Aorta (tissue), 5 donors: ENCODE measurements at places on chromosomes 6 and 20. TPM values are rescaled to one million over a fixed set of nuclear protein-coding genes. Genes with fewer than 3 reads are reported as not detected.

The XPO5 gene
- 19.7 TPM for total RNA-seq

The RAET1G gene
- total RNA-seq = 0.99 TPM

The PRKN gene
- 17.3 TPM for total RNA-seq

The BNIP5 gene
- not detected for total RNA-seq

The IPCEF1 gene
- 4.7 TPM for total RNA-seq

The PHF20 gene
- total RNA-seq = 48.7 TPM

The CST2 gene
- 0.75 TPM for total RNA-seq

GRCh38 chr20:35820715-35821114 lies 48.9 kb downstream of the PHF20 start:
- H3K27me3 ChIP-seq = no peaks in the 10 kb centered on the region
- no peak overlapping the region for H3K4me3 ChIP-seq

- H3K4me1 ChIP-seq = no peaks in the 10 kb centered on the region
- no peak overlapping the region for H3K27ac ChIP-seq
Measured at GRCh38 chr6:165811512-165811911, 148.5 kb upstream of the PDE10A start.

DNA sequence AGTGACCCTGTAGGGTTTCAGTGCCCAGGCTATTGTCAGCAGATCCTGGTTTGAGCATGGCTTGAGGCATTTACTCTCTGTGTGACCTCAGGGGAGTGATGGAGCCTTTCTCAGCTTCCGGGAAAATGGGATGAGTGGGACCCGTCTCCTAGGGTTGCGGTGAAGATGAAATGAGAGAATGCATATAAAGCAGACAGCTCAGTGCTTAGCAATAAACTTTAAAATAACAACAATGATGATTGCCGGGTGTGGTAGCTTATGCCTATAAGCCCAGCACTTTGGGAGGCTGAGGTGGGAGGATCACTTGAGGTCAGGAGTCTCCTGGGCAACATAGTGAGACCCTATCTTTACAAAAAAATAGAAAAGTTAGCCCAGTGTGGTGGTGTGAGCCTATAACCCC lies 106.0 kb upstream of the MTHFD1L start:
- H3K4me1 ChIP-seq = no peaks in the 10 kb centered on the region
- DNase-seq = no peak
- no peaks in the 10 kb centered on the region for H3K27me3 ChIP-seq
- H3K27ac ChIP-seq = no peak overlapping the region

DNA sequence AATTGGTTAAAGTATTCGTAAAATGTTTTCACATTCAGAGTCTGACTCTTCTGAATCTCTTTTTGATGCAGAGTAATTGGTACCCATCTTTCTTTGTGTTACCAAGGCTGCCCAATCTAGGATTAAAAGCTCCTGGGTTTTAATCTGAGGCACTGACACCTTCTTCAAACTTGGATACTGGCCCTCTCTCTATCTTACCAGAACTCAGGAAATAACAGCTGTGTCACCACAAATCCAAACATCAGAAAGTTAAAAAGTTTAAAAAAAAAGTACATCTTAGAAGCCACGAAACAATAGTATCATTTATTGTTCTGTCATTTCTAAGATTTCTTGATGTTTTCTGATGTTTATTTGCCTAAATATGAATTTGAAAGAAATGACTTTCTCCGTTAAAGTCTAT lies 255.5 kb upstream of the RUNX2 start:
- no peak overlapping the region for H3K27ac ChIP-seq
- H3K36me3 ChIP-seq = no peaks in the 10 kb centered on the region
- H3K4me1 ChIP-seq = no peaks in the 10 kb centered on the region
- no peaks in the 10 kb centered on the region for H3K27me3 ChIP-seq

DNA sequence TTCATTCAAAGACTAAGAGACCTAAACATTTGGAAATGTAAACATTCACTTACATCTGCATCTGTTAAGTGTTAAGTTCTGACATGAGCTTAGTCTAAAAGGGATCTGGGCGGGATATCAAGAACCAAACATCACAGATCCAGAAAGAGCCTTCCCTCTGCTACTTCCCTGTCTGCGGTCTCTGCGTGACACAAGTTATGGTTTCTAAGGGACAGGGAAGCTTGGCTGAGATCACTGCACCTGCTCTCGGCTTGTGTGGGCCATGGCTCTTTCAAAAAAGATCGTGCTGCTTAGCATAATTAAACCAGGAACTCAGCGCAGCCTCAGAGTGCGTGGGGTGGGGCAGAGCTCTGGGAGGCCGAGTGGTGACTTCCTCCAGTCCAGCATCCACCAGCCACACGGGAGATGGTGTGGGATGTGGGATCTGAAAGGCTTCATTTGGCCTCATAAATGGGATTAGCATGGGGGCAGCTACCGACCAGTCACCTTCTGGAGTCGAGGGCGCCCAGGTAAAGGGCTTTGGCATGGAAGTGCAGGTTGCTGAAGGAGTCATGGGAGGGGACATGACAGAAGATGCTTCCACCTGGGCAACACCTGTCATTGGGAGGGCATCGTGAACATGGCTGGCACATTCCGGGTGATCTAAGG lies 16.7 kb upstream of the RAMACL start:
- H3K27me3 ChIP-seq = no peaks in the 10 kb centered on the region
- H3K4me1 ChIP-seq = no peaks in the 10 kb centered on the region
- H3K36me3 ChIP-seq = no peaks in the 10 kb centered on the region
- no peak for DNase-seq
- H3K27ac ChIP-seq = no peak overlapping the region

- H3K36me3 ChIP-seq = no peaks in the 10 kb centered on the region
- no peak overlapping the region for H3K4me3 ChIP-seq
- no peak overlapping the region for H3K27ac ChIP-seq
- no peaks in the 10 kb centered on the region for H3K27me3 ChIP-seq
Measured at GRCh38 chr6:27901801-27902200, 10.4 kb downstream of the OR2B2 start.

DNA sequence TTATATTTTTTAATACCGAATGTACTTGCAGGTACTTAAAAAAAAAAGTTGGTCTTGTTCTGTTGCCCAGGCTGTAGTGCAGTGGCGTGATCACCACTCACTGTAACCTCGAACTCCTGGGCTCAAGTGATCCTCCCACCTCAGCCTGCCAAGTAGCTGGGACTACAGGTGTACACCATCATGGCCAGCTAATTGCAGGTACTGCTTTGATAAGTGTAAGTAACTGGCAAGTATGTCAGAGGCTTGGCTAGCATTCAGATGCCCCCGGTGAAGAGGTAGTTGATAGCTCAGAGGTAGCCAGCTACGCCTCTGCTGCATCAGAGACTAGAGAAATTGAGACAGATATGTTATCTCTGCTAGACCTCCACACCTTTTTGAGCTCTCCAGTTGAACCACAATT lies 40.5 kb downstream of the BTBD9 start:
- no peak for DNase-seq
- H3K36me3 ChIP-seq = no peaks in the 10 kb centered on the region
- no peaks in the 10 kb centered on the region for H3K27me3 ChIP-seq
- no peaks in the 10 kb centered on the region for H3K4me1 ChIP-seq

DNA sequence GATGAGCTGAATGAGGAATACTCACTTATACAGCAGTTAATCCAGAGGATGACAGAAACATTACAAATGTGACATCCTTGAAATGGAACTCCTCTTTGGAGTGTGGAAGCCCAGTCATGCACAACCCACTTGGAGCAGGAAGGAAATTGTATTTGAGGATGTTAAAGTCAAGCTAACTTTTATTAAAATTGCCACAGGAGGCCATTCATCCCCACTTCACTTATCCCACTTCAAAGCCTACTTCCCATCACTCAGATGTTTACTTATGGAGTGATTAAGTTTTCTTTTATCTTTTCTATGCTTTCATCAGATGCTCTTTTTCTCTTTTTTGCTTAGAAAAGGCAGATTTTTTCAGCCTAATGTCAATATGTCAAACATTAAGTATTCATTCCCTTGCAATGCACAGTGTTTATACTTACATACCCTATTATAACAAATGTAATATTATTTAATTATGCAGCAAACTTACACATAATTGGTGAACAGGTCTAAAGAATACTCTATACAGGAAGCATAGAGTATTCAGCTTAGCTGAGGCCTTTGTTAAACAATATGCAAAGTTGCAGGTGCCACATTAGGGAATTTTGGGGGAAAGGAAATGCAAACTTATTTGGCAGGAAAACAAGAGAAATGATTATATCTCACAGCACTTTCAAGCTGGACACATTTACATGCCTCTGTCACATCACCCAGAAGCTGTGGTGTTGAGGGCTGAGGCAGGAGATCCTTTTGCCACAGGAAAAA lies 148.9 kb downstream of the KHDC1L start:
- no peaks in the 10 kb centered on the region for H3K27me3 ChIP-seq
- H3K4me1 ChIP-seq = no peaks in the 10 kb centered on the region
- H3K4me3 ChIP-seq = no peak overlapping the region

DNA sequence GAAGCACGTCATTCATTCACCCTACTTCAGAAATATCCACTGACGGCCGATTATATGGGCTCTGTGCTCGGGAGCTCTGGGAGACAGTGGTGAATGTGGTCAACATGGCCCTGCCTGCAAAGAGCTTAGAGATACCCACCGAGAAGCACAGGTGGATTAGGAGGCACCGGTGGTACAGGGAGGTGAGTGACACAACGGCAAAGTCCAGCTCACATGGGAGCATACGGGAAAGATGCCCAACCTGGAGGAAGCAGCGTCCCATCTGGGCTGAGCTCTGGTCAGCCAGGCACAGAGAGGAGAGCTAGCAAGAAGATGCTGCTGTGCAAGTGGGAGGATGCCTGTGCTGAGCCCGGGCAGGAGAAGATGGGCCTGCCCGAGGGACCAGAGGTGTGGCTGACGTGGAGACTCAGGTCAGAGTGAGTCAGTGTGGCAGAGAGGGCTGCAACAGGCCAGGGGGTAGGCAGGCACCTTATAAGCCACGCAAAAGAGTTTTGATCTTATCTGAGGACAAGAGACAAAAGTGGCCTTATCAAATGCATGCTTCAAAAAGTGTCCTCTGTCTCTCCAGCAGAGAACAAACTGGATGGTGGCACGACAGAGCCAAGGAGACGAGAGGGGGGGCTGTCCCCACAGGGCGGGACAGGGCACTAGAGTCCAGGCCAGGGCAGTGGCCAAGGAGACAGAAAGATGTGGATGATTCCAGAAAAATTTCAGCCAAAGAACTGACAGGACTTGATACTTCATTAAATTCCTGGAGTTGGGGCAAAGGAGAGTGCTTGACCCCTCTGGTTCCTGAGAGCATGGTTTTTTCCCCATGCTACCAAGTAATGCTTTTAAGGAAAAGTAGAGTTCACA lies 214.6 kb upstream of the SNX9 start:
- no peak for DNase-seq
- no peaks in the 10 kb centered on the region for H3K36me3 ChIP-seq
- no peak overlapping the region for H3K4me3 ChIP-seq
- no peaks in the 10 kb centered on the region for H3K4me1 ChIP-seq
- no peaks in the 10 kb centered on the region for H3K27me3 ChIP-seq

GRCh38 chr6:109331081-109331480 lies 51.2 kb downstream of the CD164 start:
- no peak overlapping the region for H3K27ac ChIP-seq
- no peak for DNase-seq
- no peaks in the 10 kb centered on the region for H3K36me3 ChIP-seq
- H3K4me1 ChIP-seq = no peaks in the 10 kb centered on the region

DNA sequence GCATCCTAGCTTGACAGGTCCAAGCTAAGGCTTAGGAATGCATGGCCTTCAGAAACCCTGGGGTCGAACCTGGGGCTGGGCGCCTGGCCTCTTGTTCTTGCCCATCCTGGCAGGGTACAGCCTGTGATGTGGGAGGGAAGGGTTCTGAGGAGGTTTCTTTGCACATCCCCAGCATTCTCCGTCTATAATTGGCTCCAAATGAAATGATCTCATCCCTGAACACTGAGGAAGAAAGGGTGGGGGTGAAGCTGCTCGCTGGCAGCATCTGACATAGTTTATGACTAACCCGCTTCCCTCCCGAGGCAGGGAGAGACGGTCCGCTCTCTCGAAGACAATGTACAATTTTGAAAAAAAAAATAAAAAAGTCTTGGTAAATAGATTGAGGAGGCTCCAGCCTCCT lies 67.1 kb upstream of the ZNFX1 start:
- H3K36me3 ChIP-seq = no peaks in the 10 kb centered on the region
- H3K4me3 ChIP-seq = no peak overlapping the region
- peak overlapping the region; percentile 13 for H3K27ac ChIP-seq
- H3K4me1 ChIP-seq = no peaks in the 10 kb centered on the region
- H3K27me3 ChIP-seq = no peaks in the 10 kb centered on the region

DNA sequence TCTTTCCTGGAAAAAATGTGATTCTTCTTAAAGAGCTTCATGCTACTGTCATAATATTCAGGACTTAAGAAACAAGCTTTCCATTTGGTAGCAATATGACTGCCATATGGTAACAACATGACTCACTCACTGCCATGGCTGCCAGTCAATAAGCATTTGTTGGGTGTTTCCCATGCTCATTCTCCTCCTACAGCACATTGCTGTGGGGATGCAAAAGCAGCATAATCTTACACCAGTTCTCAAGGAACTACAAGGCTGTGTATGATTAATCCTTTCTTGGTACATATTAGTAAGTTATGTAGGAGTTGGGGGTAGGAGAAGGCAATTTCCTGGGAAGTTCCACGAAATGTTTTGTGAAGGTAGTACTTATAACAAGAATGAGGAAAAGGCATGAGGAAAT lies 76.7 kb downstream of the CEP162 start:
- H3K4me3 ChIP-seq = no peak overlapping the region
- no peak for DNase-seq
- no peaks in the 10 kb centered on the region for H3K36me3 ChIP-seq
- no peaks in the 10 kb centered on the region for H3K27me3 ChIP-seq
- no peak overlapping the region for H3K27ac ChIP-seq
- no peaks in the 10 kb centered on the region for H3K4me1 ChIP-seq

- DNase-seq = no peak
- H3K27ac ChIP-seq = no peak overlapping the region
- no peak overlapping the region for H3K4me3 ChIP-seq
Measured at GRCh38 chr6:11035616-11036350, 8.3 kb downstream of the ELOVL2 start.

GRCh38 chr20:49475292-49476015 lies 7.0 kb downstream of the KCNB1 start:
- no peaks in the 10 kb centered on the region for H3K4me1 ChIP-seq
- H3K27ac ChIP-seq = no peak overlapping the region
- DNase-seq = no peak

GRCh38 chr20:47600967-47601547 lies 99.4 kb downstream of the NCOA3 start:
- H3K4me1 ChIP-seq = peaks cover 1% of the 10 kb centered on the region
- no peak overlapping the region for H3K27ac ChIP-seq
- no peaks in the 10 kb centered on the region for H3K36me3 ChIP-seq
- DNase-seq = no peak

- H3K36me3 ChIP-seq = no peaks in the 10 kb centered on the region
- no peaks in the 10 kb centered on the region for H3K27me3 ChIP-seq
- H3K4me3 ChIP-seq = no peak overlapping the region
- H3K4me1 ChIP-seq = no peaks in the 10 kb centered on the region
- no peak overlapping the region for H3K27ac ChIP-seq
- DNase-seq = no peak
Measured at GRCh38 chr6:116766506-116767176, 1.1 kb upstream of the FAM162B start.
